ENCODE measurements at places on chromosomes 6 and 20. TPM values are rescaled to one million over a fixed set of nuclear protein-coding genes. Genes with fewer than 3 reads are reported as not detected.

GRCh38 chr6:129623008-129623732, 86.8 kb downstream of the ARHGAP18 start:
- DNase-seq, result no peak

The DDX43 gene
- 0.40 TPM for polyA plus RNA-seq

DNA sequence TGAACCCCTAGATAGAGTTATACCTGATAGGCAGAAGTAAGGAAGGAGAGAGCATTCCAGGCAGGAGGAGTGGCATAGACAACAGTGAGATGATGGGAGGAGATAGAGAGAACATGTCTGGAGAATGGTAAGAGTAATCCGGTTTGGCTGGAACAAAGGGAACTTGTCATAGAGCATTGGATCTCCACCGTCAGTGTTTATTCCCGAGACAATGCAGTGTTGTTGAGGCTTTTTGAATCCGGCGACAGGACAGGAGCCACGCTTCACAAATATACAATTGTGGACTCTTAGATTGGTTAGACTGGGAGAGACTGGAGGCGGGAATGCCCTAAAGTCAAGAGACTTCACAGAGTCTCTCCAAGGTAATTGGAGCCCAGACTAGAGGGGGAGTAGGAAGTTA, 119.8 kb downstream of the ANKS1A start:
- DNase-seq, result no peak

The IL17A gene
- polyA plus RNA-seq, result not detected

The RTF2 gene
- 128 TPM for polyA plus RNA-seq

- no peak for DNase-seq
Measured at GRCh38 chr6:2552526-2553154, 198.1 kb downstream of the MYLK4 start.

The ZBP1 gene
- polyA plus RNA-seq, result not detected

DNA sequence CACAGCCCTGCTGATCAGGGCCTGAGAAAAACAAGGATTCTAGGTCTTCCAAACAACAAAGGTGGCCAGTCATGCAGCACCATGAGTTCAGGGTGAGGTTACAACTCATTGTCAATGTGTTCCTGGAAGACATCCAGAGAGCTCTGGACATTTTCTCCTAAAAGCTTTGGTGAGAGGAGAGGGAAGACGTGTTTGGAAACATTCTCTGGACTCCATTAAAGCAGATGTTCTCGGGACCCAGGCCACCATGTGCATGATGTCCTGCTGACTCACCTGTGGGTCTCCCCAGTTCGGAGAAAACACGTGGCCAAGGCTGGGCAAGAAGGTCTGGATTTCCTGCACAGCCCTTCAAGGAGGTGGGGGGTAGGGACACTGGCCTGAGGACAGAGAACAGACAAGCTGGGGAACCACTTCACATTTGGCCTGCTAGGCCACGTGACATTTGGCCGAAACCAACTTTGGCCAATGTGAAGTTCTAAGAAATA, 61.6 kb downstream of the KCNB1 start:
- DNase-seq, result no peak

DNA sequence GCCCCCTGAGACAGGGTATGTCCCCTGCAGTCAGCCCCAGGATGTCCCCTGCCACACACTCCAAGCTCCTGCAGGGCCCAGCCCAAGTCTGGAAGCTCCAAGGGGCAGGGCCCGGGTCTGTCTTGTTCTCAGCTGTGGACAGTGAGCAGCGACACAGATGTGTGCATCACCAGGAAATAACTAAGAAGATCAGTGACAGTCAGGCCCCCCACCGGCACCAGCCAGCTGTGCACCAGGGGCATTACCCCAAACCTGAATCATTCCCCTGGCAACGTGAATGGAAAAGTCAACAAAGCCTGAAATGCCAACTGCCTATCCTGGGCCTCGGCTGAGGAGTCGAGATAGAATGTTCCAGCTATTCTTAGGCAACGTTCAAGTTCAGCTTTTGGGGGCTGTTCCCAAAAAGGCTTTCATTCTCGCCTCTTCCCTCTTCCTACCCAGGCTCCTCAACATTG, 105.0 kb downstream of the PREX1 start:
- no peak for DNase-seq

DNA sequence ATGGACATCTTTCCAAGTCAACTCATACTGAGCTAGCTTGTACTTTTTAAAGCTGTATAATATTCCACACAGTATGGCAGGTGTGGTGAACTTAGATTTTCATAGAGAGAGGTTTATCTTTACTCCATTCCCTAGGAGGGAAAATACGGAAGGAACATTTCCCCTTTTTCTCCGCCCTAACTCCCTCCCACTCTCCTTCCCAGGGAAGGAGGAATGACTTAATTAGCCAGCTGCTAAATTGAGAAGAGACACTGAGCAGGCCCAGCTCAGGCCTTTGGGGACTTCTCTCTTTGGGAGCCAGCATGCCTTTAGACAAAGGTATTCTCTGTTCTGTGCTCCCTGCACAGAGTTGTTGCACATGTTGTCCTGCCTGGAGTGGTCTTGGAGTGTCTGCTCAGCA, 46.1 kb downstream of the MBOAT1 start:
- no peak for DNase-seq

DNA sequence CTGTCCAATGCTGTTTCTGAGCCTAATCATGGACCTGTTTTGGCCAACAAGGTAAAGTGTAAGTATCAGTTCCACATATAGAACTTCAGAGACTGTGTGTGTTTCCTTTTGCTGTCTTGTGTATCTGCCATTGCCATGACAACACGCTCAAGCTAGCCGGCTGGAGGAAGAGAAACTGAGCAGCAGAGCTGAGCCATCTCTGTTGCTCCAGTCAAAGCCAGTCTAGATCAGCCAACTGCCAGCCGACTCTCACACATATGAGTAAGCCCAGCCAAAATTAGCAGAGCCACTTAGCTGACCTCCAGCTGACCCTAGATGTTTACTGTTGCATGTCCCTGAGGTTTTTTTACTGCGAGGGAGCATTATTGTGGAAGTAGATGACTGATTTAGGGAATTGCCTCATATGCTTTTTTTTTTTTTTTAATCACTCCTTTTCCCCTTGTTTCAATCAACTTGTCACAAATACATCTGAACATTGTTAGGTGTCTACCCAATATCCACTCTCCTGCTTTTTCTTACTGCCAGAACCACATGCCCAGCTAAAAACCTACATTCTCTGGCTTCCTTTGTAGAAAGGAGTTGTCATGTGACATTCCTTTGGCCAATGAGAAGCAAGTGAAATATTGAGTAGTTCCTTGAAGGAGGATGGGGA, 304.3 kb upstream of the SUPT3H start:
- no peak for DNase-seq

DNA sequence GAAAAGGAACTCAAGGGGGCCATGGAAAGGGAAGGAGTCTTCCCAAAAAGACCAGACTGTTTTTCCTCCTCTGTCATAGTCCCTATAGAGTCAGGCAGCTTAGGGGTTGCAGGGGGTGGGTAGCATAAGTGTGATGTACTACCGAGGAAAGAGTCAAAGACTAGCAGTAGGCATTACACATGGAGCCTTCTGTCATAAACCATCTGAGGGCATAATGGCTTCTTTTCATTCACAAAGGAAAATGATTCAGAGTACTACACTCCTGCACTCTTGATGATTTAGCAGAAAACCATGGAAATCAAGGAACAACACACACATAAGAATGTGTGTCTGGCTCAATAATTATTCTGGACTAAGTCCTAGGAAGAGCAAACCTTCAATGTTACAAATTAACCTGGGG, 14.9 kb downstream of the PLN start:
- no peak for DNase-seq

The CST7 gene
- polyA plus RNA-seq, result 0.30 TPM

The GSTA1 gene
- polyA plus RNA-seq, result 0.85 TPM

The SLC17A9 gene
- polyA plus RNA-seq, result 1.7 TPM

DNA sequence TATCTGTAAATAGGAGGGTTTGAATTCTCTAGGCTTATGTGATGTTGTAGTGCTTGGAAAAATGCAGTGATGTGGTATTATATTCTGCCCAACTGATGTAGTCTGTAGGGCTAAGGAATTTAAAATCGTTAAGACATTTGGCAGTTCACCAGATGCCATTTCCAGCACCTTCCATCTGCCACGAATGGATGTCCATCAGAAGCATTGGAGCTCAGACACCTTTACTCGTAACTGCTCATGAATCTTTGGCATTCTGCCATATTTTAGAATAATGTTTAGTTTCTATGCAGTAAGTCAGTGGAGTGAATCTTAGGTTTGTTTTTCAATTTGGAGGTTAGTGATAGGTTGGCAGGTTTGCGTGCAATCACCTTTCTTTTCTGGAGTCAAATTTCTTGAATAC, 2.4 kb upstream of the SYTL3 start:
- DNase-seq, result no peak

DNA sequence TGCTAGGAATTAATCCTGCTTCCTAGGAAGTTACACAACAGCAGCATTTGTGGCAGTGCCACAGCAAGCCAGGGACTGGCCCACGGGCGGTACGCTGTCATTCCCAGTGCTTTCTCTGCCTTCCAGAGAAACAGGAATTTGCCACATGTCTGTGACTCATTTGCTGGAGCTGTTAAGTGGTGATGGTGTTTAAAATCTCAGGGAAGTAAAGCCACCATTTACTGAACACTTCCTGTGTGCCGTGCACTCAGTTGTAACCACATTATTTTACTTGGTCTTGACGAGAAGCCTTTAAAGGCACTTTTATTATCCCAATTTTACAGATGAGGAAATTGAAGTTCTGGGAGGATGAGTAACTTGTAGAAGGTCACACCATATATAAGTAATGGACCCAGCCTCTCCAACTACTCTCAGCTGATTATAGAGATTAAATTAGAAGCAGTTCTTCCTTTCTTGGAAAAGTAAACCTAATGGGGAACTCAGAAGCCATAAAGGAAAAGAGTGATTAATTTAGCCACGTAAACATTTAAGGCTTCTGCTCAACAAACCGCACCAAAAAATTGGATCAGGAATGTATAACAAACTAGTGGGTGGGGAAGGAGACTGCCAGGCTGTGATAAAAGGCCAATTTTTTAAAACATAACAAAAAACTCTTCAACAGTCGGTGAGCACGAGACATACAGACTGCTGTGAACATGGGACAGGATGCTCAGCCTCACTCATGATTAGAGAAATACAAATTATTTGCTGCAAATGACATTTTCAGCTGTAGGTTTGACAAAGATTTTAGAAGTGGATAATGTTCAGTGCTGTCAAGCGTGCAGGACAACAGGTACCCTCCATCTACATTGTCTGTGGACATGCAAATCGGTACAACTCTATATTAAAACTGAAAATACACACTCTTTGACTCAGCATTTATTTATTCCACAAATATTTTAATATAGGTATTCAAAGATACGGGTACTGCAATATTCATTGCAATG, 311.2 kb downstream of the NRN1 start:
- no peak for DNase-seq

The BMP2 gene
- 19.4 TPM for polyA plus RNA-seq

The FAM217B gene
- polyA plus RNA-seq, result 25.6 TPM

The TINAG gene
- 37.3 TPM for polyA plus RNA-seq

DNA sequence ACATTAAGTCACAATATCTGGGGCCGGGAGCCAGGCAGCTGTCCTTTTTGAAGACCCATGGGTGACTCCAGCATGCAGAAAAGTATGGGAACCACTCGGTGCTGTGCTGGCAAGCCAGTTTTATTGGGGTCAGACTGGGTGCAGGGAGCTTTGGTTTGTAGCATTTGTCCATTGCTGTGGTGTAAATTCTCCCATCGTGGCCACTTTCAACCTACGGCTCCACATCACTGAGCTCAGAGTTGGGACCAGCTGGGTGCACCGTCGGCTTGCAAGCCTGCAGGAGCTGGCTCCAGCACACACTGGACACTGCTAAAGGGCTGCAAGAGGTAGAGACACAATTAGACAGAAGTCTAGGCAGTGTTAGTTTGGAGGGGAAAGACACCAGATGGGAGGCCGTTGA, 66.9 kb downstream of the SYNJ2 start:
- no peak for DNase-seq

The ECT2L gene
- polyA plus RNA-seq, result 0.55 TPM
